OCI-LY7 (cell line): ENCODE measurements at places on chromosomes 12 and 14.

DNA sequence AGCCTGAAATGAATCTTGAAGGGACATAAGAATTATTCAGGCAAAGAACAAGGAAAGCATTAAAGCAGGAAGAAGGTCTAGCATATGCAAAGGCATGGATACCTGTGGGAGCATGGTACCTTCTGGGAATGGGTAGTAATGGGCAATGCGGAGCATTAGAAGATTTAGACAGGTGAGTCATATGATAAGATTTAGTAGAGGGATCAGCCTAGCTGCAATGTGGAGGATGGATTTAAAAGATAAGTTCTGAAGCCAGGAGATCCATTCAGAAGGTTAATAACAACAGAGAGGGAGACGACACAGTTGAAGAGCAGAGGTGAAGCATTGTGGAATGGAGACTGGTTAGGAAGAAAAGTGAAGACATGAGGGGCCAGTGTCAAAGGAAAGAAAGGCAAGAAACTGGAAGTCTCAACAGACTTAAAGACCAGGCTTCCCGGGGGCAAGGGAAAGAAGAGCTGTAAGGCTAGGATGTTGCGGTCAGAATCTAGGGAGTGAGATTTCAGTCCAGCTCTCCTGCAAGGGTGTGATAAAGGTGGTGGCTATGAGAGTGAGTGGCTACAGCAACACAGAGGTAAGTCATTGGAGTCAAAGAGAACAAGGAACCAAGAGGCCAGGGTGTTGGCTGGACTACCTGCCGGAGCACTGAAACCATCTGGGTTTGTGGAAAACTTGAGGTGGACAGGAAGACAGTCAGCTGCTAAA, 5.6 kb upstream of the STAT6 start:
- no peak for DNase-seq

DNA sequence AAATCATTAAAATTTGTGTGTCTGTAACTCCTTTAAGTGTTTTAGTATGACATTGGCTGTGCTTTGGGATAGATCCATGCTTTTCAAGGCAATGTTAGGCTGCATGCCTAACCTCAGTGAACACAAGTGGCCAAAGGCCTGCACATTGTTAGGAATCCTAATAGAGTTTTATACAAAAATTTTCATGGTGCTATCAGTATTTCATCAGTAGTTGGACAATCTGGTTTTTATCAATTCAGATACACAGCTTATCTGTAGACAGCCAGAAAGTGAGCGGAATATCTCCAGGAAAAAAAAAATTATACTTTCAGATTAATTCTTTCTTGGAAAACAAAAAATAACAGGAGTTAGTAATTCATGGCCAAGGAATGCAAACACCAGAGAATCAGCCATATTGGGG, 324.0 kb upstream of the PDE3A start:
- no peak for DNase-seq

DNA sequence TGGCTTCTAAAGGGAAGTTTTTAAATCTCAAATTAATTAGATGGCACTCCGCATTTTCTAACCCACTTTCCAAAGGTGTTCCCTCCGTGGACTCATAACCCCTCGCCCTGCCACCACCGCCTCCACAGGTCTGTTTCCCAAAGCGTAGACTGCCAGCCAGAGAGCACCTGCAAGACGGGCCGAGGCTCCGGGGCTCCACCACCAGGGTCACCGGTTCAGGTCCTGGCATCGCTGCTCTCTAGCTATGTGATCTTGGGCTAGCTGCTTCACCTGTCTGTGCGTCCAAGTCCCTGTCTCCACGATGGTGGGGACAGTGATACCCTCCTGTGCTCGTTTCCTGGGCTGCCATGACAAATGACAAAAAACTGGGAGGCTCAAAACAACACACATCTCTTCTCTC, 11.5 kb downstream of the RIMBP2 start:
- no peak for DNase-seq

DNA sequence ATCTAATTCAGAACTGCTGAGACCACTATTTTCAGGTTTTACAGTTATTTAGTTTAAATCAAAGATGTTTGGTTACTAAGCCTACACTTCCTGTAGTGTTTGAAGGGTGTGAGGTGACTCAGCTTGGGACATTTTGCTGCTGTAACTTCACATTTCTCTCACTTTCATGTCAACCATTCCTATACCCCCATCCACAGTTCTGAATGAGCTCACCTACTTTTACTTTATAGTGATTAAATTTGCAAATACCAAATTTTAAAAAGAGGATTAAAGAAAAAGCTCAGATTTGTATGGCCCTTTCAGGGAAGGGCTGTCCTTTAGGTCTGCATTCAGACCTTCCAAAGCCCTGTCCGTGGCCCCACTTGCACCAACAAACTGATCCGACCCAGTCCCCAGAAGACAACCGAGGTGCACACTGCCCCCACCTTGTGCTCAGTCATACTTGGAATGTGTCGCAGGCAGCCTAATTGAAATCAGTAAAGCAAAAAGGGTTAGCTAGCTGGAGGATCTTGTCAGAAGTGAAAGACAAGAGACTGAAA, 174.4 kb downstream of the MON2 start:
- DNase-seq = no peak

DNA sequence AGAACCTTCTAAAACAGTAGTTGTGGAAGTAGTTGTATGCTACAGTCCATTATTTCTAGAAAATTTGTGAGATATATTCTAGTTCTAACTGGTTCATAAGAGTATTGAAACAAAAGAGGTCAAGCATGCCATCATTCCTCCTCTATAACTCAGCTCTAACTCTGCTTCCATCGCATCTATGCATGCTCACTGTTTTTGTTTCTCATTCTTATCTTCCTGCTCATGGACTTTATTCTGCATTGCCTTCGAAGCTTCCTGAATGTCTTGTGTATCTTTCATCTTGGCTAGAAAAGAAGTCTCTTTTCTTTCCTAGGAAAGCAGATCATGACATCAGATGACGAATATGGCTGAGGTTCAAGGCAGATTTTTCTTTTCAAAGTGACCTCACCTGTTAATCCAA, 402 bp downstream of the LMNTD1 start:
- DNase-seq = no peak
